ENCODE measurements at places on chromosomes 3 and 15.

- DNase-seq, result no peak
These were observed 10.6 kb downstream of the CAND2 start for GRCh38 chr3:12807066-12807465.

DNA sequence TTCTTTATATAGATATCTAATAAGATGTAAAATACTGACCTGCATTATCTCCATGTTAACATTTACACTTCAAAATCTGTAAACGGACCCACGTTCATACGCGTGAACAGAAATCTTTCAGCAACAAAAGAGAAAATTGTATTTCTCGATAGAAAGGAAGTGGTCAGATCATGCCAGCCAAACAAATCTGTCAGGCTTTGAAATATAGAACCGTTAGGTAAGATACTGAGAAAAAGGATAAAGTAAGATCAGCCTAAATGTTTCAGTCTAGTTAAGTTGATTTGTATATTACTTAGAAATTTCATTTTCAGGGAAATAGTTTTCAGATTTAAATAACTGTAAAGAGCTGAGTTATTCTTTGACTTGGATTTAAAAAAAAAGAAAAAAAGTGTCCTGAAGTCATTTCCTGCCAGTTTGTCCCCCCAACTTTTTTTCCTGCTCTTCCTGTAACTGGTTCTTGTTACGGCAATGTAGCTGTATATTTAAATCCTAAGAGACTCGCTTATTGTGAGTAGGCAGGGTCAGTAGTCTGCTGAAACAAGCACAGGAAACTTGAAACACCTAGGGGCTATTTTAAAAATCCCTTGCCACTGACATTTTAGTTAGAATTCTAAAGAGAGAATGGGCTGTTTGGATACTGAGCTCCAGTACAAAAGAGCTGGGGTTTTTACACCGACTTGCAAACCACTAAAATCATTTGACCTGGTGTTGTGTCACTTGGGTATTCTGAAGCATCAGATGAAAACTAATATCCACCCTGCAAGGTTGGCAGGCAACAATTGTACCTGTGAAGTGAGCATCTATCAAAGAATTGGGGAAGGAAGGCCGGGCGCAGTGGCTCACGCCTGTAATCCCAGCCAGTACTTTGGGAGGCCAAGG lies 237.5 kb downstream of the UBE2E2 start:
- no peak for DNase-seq

- no peak for DNase-seq
These were observed 504.2 kb upstream of the PROK2 start for GRCh38 chr3:72288955-72289691.

GRCh38 chr3:46934498-46935167 lies 41.9 kb downstream of the CCDC12 start:
- DNase-seq, result no peak

DNA sequence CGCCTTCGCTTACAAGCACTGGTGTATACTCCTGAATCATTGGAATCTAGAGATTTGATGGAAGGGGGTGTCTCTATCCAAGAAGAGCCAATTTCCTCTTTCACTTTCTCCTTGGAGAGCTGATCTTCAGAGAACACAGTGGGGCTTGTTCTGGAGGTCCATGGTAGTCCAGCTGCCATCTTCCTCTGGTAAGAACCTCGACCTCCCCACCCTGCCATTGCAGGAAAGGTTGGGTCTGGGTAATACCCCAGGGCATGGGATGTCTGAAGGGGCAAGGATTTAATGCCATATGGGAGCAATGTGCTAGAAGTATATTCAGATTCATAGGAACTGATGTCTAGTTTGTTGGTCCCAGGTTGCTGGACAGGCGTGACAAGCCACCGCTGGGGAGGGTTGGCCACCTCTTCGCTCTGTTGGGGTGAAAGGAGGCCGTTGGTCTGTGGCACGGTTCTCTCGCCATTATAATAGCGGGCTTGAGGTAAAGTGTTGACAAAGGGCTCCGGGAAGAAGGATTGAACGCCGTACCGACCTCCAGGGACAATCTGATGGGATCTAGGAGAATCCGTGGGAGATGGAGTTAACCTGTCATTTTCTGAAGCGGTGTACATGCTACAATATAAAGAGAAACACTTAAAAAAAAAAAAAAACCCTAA lies 4.8 kb downstream of the EOMES start:
- no peak for DNase-seq

DNA sequence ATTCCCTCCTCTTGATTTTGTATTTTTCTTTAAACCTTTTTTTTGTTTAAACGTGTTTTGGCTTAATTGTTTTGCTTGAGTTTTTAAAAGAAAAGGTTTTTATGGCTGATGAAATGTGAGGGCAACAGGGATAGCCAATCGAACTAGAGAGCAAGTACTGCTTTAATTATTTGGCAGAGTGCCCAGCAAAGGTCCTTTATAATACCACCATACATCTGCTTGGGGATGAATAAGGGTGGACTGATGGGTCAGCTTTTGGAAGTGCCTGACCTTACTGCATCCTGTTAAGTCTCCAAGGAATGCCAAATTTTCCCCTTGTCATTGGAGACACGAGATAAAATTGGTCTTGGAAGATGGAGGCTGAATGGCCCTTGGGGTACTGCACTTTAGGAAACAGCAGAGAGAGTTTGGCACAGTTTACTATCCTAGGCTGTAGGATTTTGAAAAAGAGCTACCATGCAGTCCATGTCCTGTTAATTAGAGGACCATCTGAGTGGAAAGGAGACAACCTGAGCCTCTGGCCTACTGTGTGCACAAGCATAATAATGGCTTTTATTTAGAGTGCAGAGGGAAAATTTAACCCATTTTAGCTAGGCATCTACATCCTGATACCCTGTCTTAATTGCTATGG lies 19.8 kb upstream of the MTHFS start:
- DNase-seq, result no peak
